DND-41 (cell line): ENCODE measurements at places on chromosomes 11 and 22.

DNA sequence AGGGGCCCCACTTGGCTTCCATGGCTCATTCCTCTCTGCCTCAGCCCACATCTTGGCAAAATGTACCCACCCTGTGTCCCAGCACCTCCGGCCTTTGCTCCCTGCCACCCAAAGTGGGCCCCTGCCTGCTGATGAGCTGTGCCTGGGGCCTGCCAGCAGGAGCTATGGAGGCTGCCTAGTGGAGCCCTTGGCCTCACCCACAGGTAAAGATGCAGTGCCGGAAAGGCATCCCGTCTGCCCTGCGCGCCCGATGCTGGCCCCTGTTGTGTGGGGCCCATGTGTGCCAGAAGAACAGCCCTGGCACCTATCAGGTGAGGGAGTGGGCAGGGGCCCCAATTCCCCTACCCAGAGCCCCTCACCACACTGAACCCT is 1.3 kb downstream of the TBC1D10C start:
- no peak for DNase-seq

GRCh38 chr11:45654231-45655011 is 11.0 kb downstream of the CHST1 start:
- DNase-seq = peak; percentile 2

GRCh38 chr11:43516316-43516850 is 157.7 kb downstream of the TTC17 start:
- DNase-seq = no peak

DNA sequence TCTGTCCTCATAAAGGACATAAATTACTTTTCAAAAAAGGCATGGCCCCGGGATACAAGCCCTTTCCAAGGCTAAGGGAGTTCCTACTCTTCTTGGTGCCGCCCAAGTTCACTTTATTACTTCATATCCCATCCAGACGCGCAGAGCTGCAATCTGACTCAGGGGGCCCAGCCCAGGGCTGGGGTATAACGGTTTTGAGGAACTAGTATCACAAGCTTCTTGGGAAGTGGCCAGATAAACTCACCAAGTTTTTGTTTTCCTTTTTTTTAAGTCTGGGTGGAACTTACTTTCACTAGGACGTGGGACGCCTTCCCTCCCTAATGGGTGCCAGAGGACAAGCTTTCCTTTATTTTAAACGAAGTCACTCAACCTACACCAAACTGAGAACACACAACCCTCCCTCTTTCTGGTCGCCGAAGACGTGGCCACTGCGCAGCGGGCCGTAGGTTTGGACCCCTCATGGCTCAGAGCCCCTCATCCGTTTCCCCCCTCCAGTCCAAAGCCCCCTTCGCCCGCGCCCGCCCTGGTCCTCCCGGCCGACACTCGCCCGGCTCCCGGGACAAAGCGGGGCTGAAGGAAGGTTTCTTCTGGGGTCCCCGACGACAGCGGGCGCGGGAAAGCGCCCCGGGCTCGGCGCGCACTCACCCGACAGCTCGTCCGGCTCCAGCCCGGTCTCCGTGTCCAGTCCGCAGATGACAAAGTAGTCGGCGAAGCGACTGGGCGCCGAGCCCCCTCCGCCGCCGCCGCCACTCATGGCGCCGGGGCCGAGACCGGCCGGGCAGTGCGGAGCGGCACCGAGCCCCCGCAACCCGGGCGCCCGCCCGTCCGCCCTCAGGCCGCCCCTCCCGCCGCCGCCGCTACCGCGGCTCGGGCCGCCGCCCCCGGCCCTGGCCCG is 587 bp downstream of the DENND5A start:
- DNase-seq = peak; percentile 33

GRCh38 chr22:17119481-17120202 is 1.5 kb downstream of the TMEM121B start:
- DNase-seq = no peak

DNA sequence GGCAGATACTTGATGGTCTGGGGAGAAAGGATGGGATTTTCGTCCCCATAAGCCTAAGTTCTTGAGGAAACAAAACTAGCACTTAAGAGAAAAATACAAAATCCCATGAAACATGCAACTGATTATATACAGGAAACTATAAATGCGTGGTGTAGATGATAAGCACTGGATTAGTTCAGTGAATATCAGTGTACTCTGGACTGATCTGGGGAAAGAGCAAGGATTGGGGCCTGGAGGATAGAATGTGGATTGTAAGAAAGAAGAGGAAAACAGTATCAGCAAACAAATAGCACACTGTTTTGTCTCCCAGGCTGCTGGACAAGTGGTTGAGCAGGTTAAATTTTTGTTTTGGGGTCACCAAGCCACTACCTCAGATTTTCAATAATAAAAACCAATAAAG is 49.8 kb downstream of the DCUN1D5 start:
- no peak for DNase-seq

DNA sequence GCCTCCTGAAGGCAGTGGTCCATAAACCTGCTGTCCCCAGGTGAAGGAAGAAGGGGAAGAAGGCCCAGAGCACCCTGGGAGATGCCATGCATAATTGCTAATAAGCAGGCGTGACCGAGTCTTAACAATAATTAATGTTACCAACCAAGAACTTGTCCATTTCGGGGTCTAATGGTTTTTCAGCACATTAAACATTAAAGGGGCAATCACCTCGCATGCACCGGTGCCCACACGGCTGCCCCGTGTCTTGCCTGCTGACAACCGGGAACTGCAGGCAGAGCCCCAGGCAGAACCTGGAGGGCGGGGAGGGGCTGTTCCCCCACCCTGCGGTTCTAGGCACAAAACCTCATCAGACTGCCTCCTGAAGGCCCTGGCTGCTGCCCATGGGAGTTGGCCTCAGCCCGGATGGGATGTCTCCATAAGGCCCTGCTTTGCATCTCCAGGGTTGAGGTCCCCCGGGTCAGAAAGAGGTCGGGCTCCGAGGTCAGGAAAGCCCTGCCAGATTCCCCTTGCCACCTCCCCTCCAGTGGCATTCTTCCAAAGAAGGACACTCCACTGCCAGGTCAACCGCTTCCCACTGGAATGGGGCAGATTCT is 169.0 kb downstream of the BUD13 start:
- no peak for DNase-seq

- no peak for DNase-seq
These were observed 121.5 kb downstream of the FAM76B start for GRCh38 chr11:95668131-95668530.

GRCh38 chr22:45179276-45180049 is 15.7 kb downstream of the NUP50 start:
- DNase-seq = no peak

DNA sequence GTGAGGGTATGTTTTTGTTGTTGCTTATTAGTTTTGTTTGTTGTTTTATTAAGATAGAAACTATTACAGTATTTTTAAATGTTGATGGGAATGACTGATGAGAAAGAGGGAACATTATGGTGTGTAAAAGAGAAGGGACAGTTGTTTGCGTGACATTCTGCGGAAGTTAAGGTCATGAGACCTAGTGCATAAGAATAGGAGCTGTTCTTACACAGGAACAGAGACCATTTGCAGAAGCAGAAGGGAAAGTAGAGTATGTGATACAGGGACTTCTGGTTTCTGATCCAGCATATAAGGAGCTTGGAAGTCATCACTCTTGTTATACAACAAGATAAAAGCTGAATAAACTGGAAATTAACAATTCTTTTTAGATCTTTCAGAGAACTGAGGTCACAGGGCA is 299.2 kb upstream of the API5 start:
- no peak for DNase-seq

- no peak for DNase-seq
These were observed 21.6 kb downstream of the RTN4R start for GRCh38 chr22:20246368-20247009.

DNA sequence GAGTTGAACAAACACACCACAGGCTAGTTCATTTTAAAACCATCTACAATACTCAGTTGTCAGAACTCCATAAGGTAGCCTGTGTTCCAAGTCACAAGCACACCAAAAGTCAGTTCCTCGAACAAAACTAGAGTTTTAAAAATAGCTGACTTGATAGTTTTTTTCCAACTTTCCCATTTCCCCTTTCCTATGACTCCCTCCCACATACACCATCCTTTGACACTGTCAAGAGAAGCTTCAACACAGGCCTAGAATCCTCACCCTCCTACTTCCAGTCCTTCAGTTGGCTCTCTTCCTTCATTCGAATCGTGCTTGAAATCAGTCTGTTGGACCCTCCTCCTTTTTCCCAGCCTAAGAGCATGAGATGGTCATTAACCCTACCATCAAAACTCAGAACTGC is 105.7 kb upstream of the AKIP1 start:
- no peak for DNase-seq

DNA sequence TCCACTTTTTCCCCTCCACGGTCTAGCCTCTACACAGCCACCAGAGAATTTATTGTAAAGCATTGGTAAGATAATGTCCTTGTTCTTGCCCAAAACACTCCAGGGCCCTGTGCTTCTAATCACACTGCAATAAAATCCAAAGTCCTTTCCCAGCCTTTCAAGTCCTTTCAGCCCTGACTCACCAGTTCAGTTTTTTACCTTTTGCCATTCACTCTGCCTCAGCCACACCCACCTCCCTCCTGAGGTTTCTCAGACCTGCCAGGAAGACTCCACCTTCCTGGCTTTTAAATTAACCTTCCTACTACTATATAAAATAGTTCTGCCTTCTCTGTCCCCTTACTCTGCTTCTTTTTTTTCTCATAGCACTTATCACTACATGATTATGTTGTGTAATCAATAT is 91.0 kb upstream of the ARHGAP32 start:
- DNase-seq = no peak

GRCh38 chr11:78127403-78127802 is 12.0 kb downstream of the ALG8 start:
- DNase-seq = no peak

GRCh38 chr22:23419171-23419570 is 160.9 kb downstream of the IGLL1 start:
- DNase-seq = no peak

- no peak for DNase-seq
These were observed 72.1 kb downstream of the LRRC32 start for GRCh38 chr11:76598426-76598839.

- peak; percentile 80 for DNase-seq
These were observed 14.3 kb downstream of the BIRC2 start for GRCh38 chr11:102361086-102362031.

DNA sequence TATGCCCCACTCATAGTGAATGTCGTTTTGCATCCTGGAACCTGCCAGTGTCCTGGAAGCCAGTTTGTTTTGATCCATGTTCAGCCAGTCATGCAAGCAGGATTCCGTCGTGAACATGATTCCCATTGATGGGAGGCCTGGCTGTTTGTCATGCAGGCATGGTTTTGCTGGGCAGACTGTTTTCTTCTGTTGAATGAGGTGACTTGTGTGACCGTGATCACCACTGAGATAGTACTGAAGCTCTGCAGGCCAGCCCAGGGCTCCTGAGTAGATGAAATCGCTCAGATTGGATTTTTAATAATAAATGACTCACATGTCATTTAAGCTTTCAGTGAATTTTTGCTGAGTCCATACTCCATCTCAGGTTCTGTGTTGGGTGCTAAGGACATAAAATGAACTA is 117.8 kb downstream of the PDE2A start:
- DNase-seq = no peak

- no peak for DNase-seq
These were observed 15.5 kb downstream of the RBX1 start for GRCh38 chr22:40966726-40967085.

DNA sequence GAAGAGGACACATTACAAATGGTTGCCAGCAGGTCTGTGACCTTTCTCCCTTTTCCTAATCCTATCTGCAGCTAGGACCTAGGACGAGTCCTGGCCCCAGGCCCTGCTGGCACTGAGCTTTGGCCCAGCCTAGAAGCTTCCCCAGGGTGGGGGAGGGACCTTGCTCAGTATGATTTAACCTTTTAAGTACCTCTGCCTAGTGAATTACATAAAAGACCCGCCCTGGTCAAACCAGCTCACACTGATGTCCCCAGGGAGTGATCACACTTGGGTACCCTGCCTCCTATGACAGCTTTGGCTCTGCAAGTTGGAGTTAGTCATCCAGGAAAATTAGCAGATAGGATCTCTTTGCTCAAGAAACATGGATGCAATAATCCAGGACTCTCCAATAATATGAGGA is 21.9 kb downstream of the ASCC2 start:
- DNase-seq = no peak

DNA sequence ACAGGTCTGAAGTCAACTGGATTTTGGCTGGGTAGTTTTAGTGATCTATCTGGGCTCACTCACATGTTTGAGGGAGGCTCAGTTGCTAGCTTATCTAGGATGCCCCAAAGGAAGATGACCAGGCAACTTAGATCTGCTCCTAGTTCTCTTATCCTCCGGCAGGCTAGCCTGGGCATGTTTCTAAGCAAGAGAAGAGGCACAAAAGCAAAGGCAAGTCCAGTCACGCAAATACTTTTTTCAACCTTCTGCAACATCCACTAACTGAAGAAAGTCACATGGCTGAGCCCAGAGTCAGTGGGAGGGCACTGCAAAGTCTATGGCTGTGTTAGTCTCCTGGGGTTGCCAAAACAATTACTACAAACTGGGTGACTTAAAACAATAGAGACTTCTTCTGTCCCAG is 32.9 kb upstream of the FSHB start:
- DNase-seq = no peak

DNA sequence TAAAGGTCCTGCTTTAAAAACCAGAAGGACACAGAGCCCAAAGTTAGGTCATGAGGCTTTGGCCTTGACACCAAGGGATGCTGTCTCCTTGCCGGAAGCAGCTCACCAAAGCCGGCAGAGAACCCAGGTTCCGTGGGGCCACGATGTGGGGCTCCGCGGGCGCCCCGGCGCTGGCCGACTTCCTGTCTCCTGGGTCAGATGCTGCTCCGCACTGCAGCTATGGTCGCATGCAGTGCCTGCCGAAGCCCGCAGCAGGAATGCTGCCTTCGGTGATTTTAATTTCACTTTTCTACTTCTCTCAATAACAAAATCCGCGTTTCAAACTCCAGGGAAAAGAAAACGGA is 454 bp upstream of the OTUB1 start:
- peak; percentile 77 for DNase-seq

DNA sequence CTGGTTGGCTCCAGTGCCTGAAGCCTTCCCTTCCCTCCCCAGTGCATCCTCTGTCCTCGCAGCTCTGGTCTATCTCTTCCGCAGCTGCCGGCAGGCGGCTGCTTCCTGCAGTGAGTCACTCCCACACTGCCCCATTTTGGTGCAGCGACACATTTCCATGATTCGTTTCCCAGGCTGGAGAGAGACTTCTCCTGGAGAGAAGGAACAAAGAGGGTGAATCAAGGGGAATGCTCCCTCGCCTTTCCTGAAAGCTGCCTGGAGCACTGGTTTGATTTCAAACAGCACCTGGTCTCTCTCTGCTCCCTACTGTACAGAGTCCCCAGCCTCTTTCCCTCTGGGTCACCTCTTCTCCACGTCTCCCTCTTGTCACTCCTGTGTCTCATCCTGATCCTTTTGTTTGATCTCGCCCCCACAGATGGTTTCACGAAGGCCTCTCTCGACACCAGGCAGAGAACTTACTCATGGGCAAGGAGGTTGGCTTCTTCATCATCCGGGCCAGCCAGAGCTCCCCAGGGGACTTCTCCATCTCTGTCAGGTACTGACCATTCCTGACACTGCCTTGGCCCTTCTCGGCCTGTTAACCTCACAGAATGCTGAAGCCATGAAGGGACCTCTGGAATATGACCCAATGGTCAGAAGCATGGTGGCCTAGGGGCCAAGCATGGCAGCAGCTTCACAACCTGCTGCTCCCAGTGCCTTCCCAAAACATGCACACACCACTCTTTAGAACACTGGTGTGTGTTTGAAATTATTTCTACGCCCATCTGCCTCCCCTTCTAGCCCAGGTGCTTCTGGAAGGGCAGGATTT is at the start of gene TMA7B:
Gene TMA7B (plus strand): TSS at position 758 of the 808 bp plus-strand sequence. CDS start 3,978 bp downstream, outside the sequence.
- DNase-seq = no peak

- DNase-seq = no peak
These were observed 5.3 kb downstream of the NLRP6 start for GRCh38 chr11:283405-284104.

GRCh38 chr22:20013382-20013871 is 3.2 kb downstream of the ARVCF start:
- DNase-seq = peak; percentile 37

- DNase-seq = no peak
These were observed 17.7 kb downstream of the CD6 start for GRCh38 chr11:60989093-60989650.
